CD8-positive, alpha-beta memory T cell (primary cell): ENCODE measurements at places on chromosomes 12 and 14. TPM values are rescaled to one million over a fixed set of nuclear protein-coding genes. Genes with fewer than 3 reads are reported as not detected.

DNA sequence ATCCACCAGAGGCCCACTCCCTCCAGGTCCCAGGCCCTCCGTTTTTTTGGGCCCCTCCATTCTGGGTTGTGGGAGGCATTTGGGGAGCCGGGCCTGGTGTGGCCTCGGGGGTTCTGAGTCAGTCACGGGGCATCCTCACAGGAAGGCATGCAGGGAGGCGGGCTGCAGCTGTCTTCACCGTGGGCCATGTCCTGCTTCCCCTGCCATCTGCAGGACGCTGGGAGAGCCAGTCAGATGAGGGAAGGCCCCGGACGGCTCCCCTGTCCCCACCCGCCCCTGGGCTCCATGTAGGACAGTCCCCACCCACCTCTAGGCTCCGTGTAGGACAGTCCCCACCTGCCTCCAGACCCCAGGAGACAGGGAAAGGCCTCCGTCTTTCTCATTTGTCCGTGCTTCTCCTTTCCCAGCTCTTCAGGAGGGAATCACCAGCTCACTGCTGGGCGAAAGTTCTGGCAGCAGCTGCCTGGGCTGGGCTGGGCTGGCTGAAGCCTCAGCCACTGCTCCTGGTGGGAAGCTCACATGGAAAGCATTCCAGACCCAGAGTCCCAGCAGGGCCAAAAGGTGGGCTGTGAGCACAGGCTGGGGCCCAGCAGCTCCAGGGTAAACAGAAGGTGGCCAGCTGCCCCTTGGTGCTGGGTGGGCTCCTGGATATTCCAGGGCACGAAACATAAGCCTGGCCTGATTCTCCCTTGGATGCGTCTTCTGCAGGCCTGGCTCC, 217.8 kb downstream of the KIF26A start:
- H3K4me1 ChIP-seq = no peaks in the 10 kb centered on the region
- H3K4me3 ChIP-seq = no peak overlapping the region
- H3K36me3 ChIP-seq = no peaks in the 10 kb centered on the region
- H3K27ac ChIP-seq = no peak overlapping the region

SERPINA9 gene
- not detected for total RNA-seq

DNA sequence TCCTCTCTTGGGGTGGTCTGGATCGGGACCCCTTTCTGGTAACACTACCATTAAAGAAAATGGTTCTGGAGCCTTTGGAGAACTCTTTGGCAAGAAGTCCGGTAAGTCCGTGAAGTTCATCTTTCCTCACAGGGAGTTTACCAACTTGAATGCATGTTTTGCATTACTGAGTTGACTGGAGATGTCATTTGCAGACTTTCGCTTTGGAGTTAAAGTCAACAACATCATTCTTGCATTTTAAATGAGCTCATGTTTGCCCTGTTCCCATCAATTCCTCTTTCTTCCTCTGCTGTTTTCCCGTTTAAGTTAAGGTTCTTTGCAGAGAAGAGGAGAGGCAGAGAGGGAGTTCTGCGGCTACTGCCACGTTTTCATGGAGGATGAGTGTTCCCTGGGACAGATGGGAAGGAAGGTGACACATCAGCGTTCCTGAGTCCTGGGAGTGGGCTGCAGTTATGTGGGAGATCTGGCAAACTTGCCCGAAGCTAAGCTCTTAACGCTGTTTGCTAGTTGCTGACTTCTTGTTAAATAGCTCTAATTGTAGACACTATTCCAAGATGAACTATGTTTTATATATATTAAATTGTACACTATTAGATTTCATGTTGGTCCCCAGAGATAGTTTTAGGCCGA, 18.8 kb upstream of the PRICKLE1 start:
- no peak overlapping the region for H3K4me3 ChIP-seq
- H3K27me3 ChIP-seq = no peaks in the 10 kb centered on the region

DNA sequence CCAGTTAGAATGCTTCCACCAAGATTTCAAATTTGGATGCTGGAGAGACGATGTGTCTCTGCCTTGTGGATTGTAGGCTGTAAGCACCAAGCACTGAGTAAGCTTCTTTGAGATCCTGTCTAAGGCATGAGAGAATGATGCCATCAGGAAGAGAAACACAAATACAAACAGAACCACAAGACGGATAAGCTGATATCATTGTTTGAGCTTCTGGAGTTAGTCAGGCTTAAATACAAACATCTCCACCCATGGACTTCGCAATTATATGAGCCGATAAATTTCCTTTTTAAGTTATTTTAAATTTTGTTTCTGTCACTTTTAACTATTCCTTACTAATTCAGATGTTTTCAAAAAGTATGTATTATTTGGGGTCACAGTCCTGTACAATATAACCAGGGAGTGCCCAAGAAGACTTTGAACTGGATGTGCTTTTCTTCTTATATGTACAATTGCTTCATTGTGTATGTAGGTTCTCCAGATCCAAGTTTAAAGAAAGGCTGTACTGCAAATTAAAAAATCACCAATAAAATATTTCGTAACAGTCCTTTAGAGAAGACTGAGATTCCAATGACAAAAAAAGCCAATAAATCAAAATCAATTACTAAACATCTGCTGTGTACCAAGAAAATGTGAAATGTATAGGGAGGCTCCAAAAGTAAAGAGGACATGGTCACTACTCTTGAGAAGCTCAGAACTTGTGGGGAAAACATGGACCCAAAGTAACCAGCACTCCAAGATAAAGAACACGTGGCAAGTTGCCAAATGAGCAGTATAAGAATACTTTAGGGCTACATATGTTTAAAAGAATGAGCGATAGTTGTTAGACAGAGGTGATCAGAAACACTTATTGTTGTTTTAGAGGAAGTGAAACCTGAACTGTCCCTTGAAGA, 274.1 kb downstream of the ADAMTS20 start:
- H3K4me3 ChIP-seq = no peak overlapping the region
- H3K27ac ChIP-seq = no peak overlapping the region
- no peaks in the 10 kb centered on the region for H3K4me1 ChIP-seq
- no peaks in the 10 kb centered on the region for H3K27me3 ChIP-seq
- H3K36me3 ChIP-seq = no peaks in the 10 kb centered on the region
- DNase-seq = no peak
